ENCODE measurements at places on chromosomes 12 and 14.

DNA sequence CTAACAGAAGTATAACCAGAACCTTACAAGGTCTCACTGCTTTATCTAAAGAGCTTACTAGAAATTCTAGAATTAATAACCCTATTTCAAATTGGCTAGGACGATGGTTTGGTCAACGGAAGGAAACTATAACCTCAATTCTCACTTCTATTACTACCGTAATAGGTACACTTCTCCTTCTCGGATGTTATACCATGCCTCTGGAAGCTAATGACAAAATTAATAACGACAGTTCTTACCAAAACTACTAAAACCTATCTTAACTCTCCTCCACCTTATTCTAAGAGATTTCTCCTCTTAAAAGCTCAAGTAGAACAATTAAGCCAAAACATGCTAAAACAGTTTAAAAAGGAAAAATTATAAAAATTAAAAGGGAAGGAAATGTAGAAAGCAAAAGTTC, 23.7 kb upstream of the UBC start:
- DNase-seq, result no peak

DNA sequence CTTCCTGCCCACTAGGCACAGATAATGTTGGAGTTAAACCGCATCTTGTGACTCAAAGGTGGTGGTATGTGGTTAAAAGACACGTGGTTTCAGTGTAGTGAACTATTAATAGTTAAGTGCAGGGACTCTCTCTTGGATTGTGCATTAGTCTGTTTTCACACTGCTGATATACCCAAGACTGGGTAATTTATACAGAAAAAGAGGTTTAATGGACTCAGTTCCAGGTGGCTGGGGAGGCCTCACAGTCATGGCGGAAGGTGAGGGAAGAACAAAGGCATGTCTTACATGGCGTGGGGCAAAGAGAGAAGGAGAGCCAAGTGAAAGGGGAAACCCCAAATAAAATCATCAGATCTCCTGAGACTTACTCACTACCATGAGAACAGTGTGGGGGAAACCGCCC, 362.3 kb downstream of the GLT1D1 start:
- no peak for DNase-seq

- DNase-seq, result no peak
These were observed 5.2 kb downstream of the WDR20 start for GRCh38 chr14:102144914-102145313.

GRCh38 chr12:115973968-115974724, 303.3 kb downstream of the MED13L start:
- no peak for DNase-seq

- no peak for DNase-seq
These were observed 431.3 kb downstream of the NPAS3 start for GRCh38 chr14:33369972-33370371.

DNA sequence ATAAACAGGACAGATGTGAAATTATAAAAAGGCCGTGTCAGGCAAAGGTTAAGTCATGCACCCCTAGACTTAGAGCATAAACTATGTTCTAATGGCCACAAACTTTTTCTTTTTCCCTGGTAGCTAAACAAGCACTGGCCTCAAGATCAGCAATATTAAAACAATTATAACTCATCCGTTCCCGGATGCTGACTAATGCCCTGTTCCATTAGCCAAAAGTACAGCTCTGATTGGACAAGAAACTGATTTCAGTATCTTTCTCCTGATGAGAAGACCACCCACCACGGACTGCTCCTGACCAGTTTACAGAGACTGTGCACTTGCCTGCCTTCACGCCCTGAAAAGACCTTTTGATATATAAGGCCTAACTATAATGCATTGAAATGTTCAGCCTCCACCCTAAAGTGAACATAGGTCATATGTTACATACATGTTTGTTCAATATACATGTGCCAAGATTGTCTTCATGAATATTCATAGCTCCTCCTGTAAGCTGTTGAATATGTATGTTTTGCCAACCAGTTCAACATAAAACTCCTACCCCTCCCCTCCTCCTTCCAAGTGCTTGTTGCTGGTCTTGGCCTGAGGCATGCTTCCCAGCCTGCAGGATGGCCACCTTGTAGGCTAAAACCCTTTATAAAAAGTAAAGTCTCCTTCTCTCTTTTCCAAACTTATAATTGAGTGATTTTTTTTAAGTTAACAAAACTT, 162.0 kb downstream of the IPO8 start:
- no peak for DNase-seq

DNA sequence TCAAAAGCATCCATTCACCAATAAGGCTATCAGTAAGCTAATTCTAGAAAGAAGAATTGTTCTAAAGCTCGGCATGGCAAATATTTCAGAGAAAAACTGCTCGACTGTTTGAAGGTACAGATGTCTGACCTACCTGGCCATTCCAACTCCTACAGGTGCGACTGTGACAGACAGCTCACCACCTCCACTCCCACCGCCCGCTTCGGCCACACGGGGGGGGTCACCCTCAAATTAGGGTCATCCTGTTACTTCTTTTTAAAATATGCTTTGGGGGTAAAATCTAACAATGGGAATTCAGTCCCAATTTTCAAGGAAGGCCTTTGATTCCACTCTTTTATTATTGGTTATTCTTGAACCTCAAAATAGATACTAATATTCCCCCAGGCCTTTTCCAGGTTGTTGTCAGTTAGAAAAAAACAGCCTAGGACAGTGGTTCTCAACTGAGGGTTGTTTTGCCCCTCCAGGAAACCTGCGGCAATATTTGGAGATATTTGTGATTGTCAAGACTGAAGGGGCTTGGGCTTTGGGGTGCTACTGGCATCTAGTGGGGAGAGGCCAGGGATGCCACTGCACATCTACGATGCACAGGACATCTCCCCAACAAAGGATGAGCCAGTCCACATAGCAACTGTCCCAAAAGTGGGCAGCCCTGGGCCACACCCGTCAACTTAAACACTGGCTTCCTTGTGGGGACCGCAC, 81.2 kb downstream of the BCL11B start:
- DNase-seq, result no peak

DNA sequence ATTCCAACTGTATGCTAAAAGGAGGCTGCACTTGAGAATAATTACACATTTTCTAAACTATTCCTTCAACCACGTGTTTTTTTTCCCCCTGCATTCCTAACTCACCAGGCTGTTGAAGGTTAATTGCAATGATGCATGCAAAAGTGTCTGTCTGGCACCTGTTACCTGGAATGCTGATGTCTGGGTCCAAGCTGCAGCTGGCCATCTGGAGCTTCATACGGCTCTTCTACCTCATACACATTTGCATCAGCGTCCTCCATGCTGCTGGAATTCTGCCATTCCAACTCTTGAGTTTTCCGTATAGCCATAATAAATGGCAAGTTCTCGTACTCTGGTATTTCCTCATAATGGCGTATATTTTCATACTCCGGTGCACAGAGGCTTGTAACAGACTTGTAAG, 8.6 kb downstream of the FGD6 start:
- DNase-seq, result no peak

DNA sequence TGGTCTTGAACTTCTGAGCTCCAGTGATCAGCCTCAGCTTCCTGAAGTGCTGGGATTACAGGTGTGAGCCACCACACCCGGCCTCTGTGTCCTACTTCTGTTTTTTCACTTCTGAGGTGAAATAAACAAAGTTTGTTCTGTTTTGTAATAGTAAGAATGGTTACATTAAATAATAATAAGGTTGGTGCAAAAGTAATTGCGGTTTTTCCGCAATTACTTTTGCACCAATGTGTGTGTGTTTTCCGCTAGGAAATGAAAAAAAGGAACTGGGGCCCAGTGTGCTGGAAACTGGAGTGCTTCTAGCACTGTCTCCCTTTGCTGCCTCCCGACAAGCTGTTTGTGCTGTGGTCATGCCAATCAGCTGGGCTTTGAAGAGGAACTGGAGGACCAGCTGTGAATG, 140.9 kb downstream of the NTS start:
- DNase-seq, result no peak

DNA sequence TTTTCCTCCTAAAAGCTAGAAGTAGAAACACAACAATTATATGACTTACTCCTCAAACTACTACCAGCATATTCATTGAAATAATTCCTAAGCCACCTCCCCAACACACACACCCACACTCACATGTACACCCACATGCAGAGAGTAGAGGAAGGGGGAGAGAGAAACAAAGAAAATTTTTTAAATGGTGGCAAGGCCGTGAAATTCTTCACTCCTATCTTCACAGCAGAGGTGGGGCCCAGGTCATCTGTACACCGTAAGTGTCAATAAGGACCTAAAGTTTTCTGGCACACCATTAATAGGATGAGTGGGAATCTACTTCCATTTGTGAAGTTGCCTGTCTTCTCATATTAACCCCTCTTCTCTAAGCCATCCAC, 73.9 kb upstream of the EGLN3 start:
- no peak for DNase-seq

DNA sequence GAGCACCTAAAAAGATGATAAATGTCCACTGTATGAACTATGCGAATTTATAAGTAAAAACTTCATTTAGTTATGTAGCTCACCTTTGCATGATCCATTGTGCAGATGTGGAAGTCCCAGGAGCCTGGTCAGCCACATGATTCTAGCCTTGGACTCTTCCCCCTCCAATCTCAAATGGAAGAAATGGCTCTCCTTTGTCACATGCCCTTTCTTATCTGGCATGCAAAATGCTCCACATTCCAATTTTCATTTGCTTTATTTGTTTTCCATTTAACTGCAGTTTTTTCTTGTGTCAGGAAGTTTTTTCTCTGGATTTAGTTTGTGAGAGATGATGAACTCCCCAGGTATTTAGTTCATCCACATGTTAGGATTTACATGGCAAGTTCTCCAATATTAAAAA, 73.8 kb downstream of the DYRK2 start:
- no peak for DNase-seq

GRCh38 chr14:95808371-95808770, 68.3 kb upstream of the TUNAR start:
- no peak for DNase-seq

DNA sequence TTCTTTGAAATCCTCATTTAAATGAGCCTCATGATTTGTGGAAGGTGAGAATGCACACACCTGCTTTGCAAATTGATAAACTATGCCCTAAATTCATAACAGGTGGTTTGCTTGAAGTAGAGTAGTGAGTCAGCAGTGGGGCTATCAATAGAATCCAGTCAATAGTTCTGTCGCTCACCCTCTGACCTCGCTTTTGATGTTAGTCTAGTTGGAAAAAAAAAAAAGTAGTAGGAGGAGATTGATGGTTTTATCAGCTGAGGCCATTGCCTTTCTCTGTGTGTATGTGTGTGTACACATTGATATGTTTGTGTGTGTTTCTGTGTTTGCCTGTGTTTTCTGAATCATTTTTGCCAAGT, 267.3 kb downstream of the SNAPC1 start:
- no peak for DNase-seq

- DNase-seq, result no peak
These were observed 140.9 kb downstream of the ESRRB start for GRCh38 chr14:76516884-76517283.

- no peak for DNase-seq
These were observed 33.5 kb upstream of the EVL start for GRCh38 chr14:100031506-100032281.

DNA sequence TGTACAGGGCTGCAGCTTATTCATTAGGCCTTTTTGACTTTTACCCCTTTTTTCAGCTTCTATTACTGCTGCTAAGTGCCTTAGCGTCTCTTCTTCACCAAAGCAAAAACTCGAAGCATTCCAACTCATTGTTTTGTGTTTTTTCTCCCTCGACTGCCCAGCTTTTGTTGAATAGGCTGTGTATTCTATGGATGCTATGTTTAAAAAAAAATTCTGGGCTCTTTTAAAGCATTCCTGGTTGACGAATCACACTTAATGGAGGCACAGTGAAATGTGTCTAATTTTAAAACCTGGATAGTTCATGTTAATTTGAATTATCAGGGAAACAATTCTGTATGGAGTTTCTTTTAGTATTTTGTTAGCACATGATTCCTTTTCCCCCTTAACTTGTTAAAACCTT, 29.7 kb downstream of the KTN1 start:
- no peak for DNase-seq

DNA sequence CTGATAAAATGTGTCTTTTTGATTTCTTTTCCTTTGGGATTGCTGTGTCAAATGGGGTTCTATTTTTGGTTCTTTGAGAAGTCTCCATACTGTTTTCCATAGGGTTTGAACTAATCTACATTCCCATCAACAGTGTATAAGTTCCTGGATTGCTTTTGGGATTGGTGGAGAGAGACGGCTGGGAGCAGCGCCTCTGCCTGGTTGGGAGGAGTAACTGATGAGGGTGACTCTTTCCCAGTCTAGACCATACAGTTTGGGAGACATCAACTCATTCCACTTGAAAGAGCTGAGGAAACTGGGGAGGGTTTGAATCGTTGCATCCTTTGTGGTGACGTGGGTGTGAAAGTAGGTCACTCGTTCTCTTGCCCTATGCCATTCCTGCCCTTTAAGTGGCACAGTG, 42.3 kb upstream of the KCNA1 start:
- DNase-seq, result no peak

DNA sequence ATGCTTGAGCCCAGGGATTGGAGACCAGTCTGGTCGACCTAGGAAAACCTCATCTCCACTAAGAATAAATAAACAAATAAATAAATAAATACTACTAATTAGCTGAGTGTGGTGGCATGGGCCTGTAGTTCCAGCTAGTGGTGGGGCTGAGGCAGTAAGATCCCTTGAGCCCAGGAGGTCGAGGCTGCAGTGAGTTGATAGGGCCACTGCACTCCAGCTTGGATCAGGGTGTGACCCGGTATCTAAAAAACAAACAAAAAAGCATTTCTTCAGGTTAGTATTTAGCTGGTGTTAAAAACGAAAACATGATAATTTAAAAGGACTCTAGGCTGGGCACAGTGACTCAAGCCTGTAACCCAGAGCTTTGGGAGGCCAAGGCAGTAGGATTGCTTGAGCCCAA, 1.2 kb upstream of the FGD4 start:
- DNase-seq, result no peak

GRCh38 chr14:79333198-79333546, 878.1 kb downstream of the DIO2 start:
- no peak for DNase-seq

DNA sequence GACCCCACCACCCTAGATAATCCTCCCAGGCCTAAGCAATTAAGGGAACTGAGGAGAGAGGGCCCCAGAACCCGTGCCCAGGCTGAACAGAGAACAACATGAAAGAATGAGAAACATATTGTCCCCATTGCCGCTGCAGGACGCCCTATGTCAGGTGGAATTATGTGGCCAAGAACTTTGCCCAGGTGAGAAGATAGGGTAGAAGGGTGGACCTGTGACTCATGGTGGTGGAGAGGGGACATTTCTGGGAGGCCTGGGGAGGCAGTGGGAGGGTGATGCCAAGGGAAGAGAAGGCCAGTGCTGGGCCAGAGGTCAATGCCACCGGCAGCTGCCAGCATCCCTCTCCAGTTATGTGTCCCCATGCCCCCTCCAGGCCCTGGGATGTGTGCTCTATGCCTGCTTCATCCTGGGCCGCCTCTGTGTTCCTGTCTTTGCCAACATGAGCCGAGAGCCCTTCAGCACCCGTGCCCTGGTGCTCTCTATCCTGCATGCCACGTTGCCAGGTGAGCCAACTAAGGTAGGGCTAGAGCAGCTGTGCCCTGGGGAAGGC, 15.5 kb downstream of the SOAT2 start:
- no peak for DNase-seq
